Nucleus accumbens (tissue), 56 donors: ENCODE measurements at places on chromosomes 2 and 18.

GRCh38 chr2:233165895-233166661 lies 85.4 kb upstream of the ATG16L1 start:
- no peak for DNase-seq

DNA sequence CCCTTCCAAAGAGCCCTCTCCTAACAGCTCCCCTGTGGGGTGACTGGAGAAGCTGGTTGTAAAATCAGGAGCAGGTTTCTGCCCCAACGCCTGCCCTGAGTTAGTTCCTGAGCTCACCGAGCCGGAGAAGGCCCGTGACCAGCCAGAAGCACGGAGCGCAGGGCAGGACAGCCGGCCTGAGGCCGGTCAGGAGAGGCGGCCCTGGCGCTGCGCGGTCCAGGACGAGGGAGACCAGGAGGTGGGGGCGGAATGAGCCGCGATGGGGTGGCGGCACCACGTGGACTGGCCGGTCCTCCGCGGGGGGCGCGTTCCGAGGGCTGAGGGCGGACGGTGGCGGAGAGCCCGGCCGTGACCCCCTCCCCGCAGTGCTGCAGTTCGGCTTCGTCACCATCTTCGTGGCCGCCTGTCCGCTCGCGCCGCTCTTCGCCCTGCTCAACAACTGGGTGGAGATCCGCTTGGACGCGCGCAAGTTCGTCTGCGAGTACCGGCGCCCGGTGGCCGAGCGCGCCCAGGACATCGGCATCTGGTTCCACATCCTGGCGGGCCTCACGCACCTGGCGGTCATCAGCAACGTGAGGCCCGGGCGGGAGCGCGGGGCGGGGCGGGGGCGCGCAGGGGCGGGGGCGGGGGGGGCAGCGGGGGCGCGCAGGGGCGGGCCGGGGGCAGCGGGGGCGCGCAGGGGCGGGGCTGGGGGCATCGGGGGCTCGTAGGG lies 29.0 kb downstream of the ANO7 start:
- peak; percentile 36 for DNase-seq

DNA sequence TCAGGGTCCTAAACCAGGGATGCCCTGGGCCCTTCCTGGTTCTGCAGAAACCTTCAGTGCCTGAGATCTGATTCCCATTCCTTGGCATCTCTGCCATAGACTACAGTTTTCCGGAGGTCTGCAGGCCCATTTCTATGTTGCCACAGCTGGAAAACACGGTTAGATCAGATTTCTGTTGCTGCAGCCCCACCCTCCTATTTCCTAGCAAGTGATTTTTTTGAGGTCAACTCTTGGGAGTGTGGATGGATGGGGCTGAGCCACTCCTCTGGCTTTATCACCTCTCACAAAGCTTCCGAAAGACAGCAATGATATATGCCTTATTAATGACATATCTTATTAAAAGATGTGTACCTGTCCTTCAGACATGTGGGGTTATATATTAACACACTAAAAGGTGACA lies 56.3 kb downstream of the ZAP70 start:
- DNase-seq: no peak

DNA sequence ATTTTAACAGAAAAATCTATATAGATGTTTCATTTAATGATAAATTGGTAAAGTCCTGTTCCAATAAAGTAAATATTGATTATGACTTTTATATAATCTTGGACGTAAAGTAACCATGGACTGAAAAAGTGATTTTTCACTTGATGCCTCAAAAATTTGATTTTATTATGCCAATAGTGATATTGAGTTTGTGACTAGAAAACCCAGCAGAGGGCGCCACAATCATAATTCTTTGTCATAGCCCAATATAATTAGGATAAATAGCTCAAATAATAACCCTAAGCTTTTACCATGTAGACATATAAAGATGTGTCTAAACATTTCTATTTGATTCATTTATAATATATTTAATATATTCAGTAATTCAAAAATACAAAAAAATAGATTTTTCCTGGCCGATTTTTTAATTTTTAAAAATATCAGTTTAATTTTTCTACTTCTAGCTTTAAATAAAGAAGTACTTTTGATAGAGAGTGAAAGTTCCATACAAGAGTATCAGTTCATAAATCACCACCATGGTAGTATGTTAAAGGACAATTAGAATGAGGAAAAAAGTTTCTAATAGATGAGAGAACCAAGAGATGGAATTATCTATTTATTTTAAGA lies 30.7 kb downstream of the CAMKMT start:
- DNase-seq: no peak

DNA sequence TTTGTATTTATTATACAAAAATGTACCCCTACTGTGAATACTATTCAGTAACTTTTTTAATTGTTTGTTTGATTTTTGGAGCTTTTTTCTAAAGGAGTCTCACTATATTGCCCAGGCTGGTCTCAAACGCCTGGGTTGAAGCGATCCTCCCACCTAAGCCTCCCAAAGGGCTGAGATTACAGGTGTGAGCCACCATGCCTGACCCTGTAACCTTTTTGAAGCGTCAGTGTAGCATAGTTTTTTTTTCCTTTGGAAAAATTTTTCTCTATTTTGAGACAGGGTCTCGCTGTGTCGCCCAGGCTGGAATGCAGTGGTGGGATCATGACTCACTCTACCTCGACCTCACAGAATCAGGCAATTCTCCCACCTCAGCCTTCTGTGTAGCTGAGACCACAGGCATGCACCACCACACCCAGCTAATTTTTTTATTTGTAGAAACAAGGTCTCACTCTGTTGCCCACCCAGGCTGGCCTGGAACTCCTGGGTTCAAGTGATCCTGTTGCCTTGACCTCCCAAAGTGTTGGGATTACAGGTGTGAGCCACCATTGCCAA lies 2.0 kb downstream of the GMCL1 start:
- no peak for DNase-seq

- no peak for DNase-seq
Measured at GRCh38 chr18:22493940-22494339, 76.2 kb upstream of the CTAGE1 start.

DNA sequence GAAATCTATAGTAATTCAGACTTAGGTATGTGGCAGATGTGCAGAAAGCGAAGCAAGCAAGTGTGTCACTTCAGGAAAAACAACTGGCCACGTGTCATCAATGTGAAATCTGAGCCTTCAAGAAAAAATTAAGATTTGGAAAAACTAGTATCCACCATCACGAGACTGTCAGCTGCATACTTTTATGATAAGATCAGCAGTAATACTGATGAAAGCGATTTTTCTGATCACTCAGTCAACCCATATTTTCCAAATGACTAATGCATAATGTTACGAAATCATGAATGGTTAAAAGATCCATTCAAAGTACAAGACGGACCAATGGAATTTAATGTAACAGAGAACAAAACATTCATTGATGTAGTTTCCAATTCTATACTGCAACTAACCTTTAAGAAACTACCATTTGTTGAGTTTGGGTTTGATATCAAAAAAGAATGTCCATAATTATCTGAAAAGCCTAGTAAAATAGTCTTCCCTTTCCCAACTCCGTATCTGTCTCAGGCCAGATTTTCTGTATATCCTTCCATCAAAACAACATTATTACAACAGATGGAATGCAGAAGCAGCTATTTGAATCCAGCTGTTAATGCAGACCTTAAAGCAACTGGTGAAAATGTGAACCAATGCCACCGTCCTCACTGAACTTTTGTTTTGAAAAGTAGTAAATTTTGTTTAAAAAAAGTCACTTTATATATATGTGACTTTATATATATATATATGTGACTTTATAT lies 17.0 kb upstream of the BCL2 start:
- no peak for DNase-seq

DNA sequence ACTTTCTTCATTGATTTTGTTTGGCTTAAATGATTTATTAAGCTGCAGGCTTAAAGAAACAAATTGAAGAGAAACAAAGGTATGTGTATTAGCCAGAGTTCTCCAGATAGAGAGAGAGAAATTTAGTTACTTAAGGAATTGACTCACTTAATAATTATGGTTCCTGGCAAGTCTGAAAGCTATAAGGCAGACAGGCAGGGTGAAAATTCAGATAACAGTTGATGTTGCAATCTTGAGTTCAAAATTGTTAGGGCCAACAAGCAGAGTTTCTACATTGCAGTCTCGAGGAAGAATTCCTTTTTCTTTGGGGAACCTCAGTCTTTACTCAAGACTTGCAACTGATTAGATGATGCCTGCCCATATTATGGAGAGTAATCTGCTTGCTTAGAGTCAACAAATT lies 593.5 kb downstream of the ADCYAP1 start:
- DNase-seq: no peak

- no peak for DNase-seq
Measured at GRCh38 chr18:49959176-49959575, 145.8 kb upstream of the ACAA2 start.

DNA sequence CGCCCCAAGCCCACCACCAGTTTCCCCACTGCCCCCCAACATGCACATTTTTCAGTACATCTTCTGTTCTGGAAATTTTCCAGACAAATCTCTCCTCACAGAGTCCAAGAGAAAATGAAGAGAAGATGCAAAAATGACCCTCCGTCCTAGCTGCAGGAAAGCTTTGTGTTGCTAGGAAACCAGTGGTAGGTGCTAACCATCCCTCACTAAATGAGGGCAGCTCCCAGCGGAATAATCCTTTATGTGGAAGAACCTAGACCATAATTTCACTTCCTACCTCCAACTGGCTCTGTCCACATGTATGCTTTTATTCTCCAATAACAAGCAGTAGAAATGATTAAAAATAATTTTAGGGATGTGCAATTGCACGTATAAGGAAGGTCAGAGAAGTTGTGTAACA lies 311.9 kb upstream of the EPHA4 start:
- no peak for DNase-seq
